ENCODE measurements at places on chromosomes 12 and 14. TPM values are rescaled to one million over a fixed set of nuclear protein-coding genes. Genes with fewer than 3 reads are reported as not detected.

GRCh38 chr12:101795786-101796185 lies 35.0 kb downstream of the GNPTAB start:
- H3K36me3 ChIP-seq, result peaks cover 4% of the 10 kb centered on the region
- H3K27ac ChIP-seq, result no peak overlapping the region
- DNase-seq, result no peak
- H3K4me3 ChIP-seq, result no peak overlapping the region
- no peaks in the 10 kb centered on the region for H3K27me3 ChIP-seq
- no peaks in the 10 kb centered on the region for H3K4me1 ChIP-seq

DNA sequence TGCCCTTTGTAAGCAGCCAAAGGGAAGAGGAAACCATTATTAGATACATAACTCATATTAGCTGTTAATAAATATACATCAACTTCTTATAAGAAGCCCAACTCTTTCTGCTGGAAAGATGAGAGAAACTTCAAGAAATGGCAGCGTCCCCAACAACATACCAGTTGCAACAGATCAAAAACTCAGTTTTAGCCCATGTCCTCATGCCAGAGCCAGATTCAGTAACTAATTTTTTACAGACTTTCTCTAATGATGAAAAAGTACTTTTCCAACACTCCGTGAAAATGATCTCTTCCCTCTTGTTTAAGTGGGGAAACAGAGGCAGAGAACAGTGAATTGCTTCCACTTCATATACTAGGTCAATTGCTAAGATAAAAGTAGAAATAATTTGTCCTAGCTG lies 206.8 kb upstream of the NUDT4 start:
- no peak for DNase-seq
- H3K36me3 ChIP-seq, result no peaks in the 10 kb centered on the region
- no peaks in the 10 kb centered on the region for H3K27me3 ChIP-seq
- no peak overlapping the region for H3K4me3 ChIP-seq
- no peak overlapping the region for H3K27ac ChIP-seq

DNA sequence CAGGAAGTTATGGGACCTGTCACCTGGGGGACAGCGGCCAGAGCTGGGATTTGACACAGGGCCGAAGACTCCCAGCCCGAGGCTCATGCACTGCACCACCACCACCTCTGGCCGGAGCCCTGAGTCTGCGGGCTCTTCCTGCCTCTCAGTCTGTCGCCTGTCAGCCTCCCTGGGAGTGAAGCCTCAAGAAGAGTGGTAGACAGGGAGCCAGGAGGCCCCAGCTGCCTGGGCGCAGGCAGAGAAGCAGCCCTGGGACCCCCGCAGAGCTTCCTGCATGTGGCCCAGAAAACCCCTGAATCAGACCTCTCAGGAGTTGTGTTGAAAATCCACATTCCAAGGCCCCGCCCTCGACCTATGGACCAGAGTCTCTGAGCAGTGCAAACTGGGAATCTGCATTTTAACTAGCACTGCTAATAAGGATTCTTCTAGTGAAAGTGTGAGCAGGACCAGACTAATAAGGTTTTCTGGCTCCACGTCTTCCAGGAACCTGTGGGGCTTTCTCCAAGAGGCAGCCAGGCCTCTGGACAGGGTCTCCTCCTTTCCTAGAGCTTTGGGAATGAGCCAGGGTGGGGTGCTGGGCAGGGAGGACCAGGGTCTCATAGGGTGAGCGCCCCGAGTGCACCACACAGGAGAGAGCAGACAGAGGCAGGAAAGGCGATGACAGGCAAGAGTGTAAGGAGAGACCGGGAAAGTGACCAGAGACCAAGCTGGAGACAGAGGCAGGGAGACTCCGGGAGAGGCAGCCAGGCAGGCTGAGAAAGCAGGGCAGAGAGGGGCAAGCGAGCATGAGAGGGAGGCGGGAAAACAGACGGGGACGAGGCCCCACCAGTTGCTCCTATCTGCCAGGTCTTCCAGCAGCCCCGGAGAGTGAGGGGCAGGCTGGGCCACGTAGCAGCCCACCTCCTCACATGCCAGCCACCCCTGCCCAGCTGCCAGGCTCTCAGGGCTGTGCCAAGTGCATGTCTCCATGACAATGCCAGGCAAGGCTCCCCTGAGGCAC lies 112.4 kb downstream of the BCL11B start:
- no peak overlapping the region for H3K27ac ChIP-seq
- H3K36me3 ChIP-seq, result no peaks in the 10 kb centered on the region
- H3K4me3 ChIP-seq, result no peak overlapping the region
- DNase-seq, result no peak
- H3K4me1 ChIP-seq, result no peaks in the 10 kb centered on the region

DNA sequence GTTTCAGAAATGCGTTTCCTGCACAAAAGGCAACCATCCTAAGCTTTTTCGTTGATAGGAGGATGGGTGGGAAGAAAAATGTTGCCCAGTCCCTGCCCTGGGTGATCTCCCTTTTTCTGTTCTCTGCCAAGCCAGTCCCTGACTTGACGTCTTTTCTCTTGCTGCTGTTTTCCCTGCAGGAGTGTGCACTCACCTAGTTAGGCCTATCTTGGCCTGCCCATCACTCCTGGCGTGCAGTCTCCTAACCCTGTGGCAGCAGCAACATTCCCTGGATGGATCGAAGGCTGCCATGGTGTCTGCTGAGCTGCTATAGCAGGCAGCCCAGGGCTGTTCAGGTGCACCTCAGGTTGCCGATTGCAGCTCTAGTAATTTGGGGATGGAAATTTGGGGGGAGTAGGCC lies 1.2 kb downstream of the UNC119B start:
- peak overlapping the region; percentile 49 for H3K4me3 ChIP-seq
- no peak overlapping the region for H3K27ac ChIP-seq
- peaks cover 11% of the 10 kb centered on the region for H3K36me3 ChIP-seq

DNA sequence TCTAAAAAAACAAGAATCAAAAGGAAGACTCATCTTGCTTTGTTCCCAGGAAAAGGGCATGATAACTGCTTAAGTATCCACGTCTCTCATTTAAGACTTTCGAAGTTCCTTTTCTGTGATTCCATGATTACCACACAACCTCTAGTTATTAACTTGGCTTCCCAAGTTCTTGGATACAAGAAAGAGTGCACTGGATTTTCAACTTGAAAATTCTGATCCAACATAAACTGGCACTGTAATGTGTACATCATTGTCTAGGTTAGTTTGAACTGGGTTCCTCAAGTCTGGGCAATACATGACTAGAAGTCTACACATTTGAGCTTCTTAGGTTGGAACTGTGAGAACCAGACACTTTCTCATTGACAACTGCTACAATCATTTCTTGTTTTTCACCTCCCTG lies 1.6 kb downstream of the KLHL28 start:
- H3K4me3 ChIP-seq, result peak overlapping the region; percentile 98
- H3K27ac ChIP-seq, result no peak overlapping the region
- H3K27me3 ChIP-seq, result no peaks in the 10 kb centered on the region
- H3K4me1 ChIP-seq, result peaks cover 3% of the 10 kb centered on the region
- no peak for DNase-seq

DNA sequence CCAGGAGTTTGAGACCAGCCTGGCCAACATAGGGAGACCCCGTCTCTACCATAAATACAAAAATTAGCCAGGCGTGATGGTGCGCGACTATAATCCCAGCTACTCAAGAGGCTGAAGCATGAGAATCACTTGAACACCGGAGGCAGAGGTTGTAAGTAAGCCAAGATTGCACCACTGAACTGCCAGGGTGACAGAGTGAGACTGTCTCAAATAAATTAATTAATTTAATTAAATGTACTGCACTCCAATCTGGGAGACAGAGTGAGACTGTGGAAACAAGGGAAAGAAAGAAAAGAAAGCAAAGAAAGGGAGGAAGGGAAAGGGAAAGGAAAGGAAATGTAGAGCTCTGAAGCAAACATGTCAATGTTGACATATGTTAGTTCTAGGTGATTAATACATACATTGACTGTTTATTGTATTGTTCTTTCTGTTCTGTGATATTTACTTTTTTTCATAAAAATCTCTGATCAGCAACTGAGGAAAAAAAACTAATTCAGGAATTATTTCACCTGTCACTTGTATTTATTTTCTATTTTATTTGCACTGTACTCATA lies 99.6 kb downstream of the DENND5B start:
- no peak overlapping the region for H3K4me3 ChIP-seq
- H3K36me3 ChIP-seq, result no peaks in the 10 kb centered on the region
- H3K27ac ChIP-seq, result no peak overlapping the region
- H3K27me3 ChIP-seq, result no peaks in the 10 kb centered on the region

GRCh38 chr12:119204131-119204530 lies 25.4 kb downstream of the HSPB8 start:
- no peak overlapping the region for H3K27ac ChIP-seq
- no peaks in the 10 kb centered on the region for H3K27me3 ChIP-seq
- no peak for DNase-seq
- no peak overlapping the region for H3K4me3 ChIP-seq
- no peaks in the 10 kb centered on the region for H3K36me3 ChIP-seq

GRCh38 chr12:121400332-121401139 lies 618 bp downstream of the RNF34 start:
- H3K4me3 ChIP-seq, result peak overlapping the region; percentile 67
- H3K4me1 ChIP-seq, result peaks cover 4% of the 10 kb centered on the region
- peak overlapping the region; percentile 89 for H3K27ac ChIP-seq
- peak; percentile 80 for DNase-seq
- H3K27me3 ChIP-seq, result no peaks in the 10 kb centered on the region
- no peaks in the 10 kb centered on the region for H3K36me3 ChIP-seq

DNA sequence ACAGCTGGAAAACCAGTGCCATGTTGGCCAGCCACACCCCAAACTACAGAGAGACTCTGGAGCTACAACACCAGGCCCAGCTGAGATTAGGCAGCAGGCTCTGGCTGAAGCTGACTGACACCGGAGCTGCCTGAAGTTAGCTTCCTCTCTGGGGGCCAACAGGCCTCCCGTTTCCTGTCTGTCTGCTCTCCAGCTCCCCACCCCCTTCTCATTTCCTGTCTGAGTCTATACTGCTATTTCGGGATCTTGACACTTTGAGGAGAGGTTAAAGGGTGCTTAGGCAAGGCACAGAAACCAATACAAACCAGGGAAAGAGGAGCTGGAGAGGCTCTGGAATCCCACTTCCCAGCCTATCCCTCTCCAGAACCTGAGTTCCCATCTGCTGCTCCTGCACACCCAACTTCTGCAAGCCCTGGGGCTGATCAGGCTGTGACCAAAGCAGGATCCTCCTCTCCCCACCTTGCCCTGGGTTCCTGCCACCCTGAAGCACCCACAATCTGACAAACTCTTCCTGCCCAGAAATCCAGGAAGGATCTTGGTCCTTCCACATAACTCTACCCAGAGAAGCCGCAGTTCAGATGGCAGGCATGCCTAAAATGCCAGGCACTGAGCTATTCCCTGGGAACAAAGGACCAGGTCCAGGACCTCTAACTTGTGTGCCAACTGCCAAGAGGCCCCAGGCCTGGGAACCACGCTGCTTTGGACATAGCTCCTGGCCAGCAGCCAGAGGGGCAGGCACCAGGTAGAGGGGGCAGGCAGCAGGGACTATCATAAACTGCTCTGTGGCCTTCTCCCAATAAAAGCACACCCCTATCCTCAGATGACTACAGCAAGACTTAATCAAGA lies 39.9 kb downstream of the PRPF40B start:
- H3K27me3 ChIP-seq, result no peaks in the 10 kb centered on the region
- H3K36me3 ChIP-seq, result peaks cover 2% of the 10 kb centered on the region
- H3K4me1 ChIP-seq, result peaks cover 45% of the 10 kb centered on the region
- DNase-seq, result peak; percentile 74

- no peaks in the 10 kb centered on the region for H3K4me1 ChIP-seq
- no peak overlapping the region for H3K27ac ChIP-seq
- no peak for DNase-seq
- H3K4me3 ChIP-seq, result no peak overlapping the region
- no peaks in the 10 kb centered on the region for H3K36me3 ChIP-seq
Measured at GRCh38 chr12:24681570-24681969, 267.3 kb downstream of the BCAT1 start.

DNA sequence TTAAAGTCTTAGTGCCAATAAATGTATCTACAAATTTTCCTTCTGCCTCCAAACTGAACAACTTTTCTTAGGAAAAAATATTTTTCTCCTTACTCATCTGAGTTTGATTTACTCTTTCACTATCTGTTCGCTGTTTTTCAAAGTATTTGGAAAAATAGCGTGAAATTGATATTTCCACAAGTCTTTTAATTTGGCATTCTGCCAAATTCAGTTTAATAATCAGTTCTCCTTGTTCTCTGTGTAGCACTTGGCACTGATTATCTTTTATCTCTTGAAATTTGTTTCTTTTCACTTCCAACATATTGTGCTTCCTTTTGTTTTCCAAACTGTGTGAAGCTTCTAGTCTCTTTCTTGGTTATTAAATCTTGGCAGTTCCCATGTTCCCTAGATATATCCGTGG lies 559.8 kb downstream of the RPL10L start:
- no peaks in the 10 kb centered on the region for H3K36me3 ChIP-seq
- DNase-seq, result no peak
- H3K27me3 ChIP-seq, result no peaks in the 10 kb centered on the region
- H3K4me3 ChIP-seq, result no peak overlapping the region

GRCh38 chr14:99393059-99393655 lies 87.5 kb downstream of the SETD3 start:
- no peaks in the 10 kb centered on the region for H3K27me3 ChIP-seq
- no peak for DNase-seq
- no peak overlapping the region for H3K4me3 ChIP-seq
- H3K4me1 ChIP-seq, result no peaks in the 10 kb centered on the region

- peak overlapping the region; percentile 30 for H3K4me3 ChIP-seq
- peak overlapping the region; percentile 93 for H3K27ac ChIP-seq
- H3K4me1 ChIP-seq, result peaks cover 9% of the 10 kb centered on the region
- peaks cover 4% of the 10 kb centered on the region for H3K36me3 ChIP-seq
Measured at GRCh38 chr12:111773801-111774551, 7.2 kb downstream of the ALDH2 start.

- no peak for DNase-seq
- H3K4me1 ChIP-seq, result no peaks in the 10 kb centered on the region
- no peak overlapping the region for H3K4me3 ChIP-seq
- H3K27ac ChIP-seq, result no peak overlapping the region
Measured at GRCh38 chr12:54689034-54689372, 40.8 kb upstream of the DCD start.

DNA sequence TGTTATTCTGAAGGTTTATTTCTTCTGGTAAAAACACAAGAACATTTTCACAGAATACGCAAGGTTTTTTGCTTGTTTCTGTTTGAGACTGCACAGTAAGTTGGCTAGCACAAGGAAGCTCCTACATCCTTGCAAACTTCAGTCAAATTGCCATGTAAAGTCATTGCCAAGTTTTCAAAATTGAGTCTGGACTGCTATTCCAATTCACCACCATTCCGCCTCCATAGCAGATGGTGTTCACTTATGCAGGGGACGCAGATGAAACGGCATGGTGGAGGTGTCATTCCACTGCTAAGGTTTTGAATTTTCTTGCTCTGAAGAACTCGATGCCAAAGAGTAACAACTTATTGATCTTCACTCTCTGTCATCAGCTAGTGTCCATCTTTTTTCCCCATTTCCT lies 303.9 kb upstream of the SYT1 start:
- H3K4me1 ChIP-seq, result no peaks in the 10 kb centered on the region
- H3K36me3 ChIP-seq, result no peaks in the 10 kb centered on the region

- no peaks in the 10 kb centered on the region for H3K27me3 ChIP-seq
- H3K27ac ChIP-seq, result no peak overlapping the region
- no peak overlapping the region for H3K4me3 ChIP-seq
- no peak for DNase-seq
Measured at GRCh38 chr14:92704821-92705220, 43.6 kb downstream of the LGMN start.

- H3K4me3 ChIP-seq, result no peak overlapping the region
- no peaks in the 10 kb centered on the region for H3K4me1 ChIP-seq
- H3K27me3 ChIP-seq, result no peaks in the 10 kb centered on the region
Measured at GRCh38 chr12:115132145-115132544, 448.2 kb upstream of the TBX3 start.

Gene ZNF891
- total RNA-seq, result 3.1 TPM

Gene C12orf50
- total RNA-seq, result 0.13 TPM

Gene JAG2
- 26.1 TPM for total RNA-seq

All from kidney (tissue), 22 donors.